ENCODE measurements at places on chromosomes 11 and 22.
A peak's percentile ranks its signal among the peaks of the same experiment; 100 is the strongest.

DNA sequence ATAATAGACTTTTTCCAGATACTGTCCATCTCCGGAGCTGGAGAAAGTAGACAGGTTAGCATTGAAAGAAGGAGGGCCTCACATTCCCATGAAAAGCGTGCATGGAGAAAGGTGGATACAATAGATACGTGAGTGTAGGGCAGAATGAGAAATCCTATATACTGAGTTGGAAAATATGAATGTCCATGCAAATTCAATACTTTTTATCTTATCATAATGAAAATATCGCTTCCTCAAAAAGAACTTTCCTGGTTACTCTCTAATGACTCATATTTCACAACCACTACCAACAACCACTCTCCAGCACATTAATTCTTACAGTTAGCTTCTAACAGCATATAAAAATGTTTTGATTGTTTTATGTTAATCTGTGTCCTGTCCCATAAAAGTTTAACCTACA is 22.0 kb upstream of the MS4A6A start:
- DNase-seq = no peak

- no peak for DNase-seq
Measured at GRCh38 chr11:13098063-13098462, 88.9 kb downstream of the RASSF10 start.

GRCh38 chr11:83033972-83034672 is 37.6 kb downstream of the RAB30 start:
- no peak for DNase-seq

DNA sequence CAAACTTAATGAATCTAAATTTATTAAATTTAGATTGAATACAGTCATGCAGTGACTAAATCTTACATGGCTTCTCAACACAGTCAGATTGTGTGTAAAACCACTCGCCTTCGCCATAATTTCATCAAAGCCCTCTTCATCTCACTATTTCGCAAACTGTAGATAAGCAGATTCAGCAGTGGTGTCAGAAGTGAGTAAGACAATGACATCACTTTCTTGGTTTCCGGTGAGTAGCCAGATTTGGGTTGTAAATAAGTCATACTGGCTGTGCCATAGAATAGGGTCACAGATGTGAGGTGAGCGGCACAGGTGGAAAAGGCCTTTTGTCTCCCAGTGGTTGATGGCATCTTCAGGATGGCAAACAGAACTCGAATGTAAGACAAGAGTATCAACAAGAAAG is 3.4 kb downstream of the OR10A6 start:
- DNase-seq = no peak

DNA sequence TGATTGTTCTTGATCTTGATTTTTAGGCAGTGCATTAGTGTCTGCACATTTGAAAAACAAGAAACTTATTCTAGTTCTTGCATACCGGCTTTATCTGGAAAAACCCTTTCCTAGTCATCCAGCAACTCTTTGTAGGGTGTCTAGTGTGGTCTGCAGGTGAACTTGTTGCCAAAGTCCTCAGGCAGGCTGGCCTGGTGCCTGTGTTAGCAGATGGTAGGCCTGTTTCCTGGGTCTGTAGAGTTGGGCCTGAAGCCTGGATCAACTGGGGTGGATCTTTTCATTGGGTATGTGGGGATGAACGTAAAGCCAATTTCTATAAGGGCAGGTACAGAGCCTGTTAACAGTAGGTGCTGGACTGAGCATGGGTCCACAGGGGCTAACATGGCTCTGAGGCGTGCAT is 5.6 kb upstream of the GLYATL1 start:
- DNase-seq = no peak

GRCh38 chr22:39663751-39664150 is 93.2 kb downstream of the CACNA1I start:
- DNase-seq = no peak

DNA sequence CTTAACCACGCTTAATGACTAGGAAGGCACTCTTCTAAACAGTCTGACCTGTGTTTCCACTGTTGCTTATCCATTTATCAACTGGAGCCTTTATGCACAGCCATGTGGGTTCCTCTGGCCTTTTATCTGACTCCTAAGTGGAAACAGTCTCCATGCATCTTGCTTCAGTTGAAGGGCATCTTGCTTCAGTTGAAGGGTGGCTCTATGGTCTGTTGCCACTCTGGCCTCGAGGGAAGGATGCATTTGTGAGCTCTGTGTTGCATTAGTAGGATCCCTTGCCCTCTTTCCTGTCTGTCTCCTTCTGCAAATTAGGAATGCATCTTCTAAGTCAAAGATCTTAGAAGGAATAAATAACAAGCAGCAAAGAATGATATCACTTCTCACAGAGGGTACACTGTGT is 25.8 kb upstream of the C11orf96 start:
- DNase-seq = no peak

- DNase-seq = peak; percentile 99
Measured at GRCh38 chr11:35165423-35166368, 26.7 kb downstream of the CD44 start.

DNA sequence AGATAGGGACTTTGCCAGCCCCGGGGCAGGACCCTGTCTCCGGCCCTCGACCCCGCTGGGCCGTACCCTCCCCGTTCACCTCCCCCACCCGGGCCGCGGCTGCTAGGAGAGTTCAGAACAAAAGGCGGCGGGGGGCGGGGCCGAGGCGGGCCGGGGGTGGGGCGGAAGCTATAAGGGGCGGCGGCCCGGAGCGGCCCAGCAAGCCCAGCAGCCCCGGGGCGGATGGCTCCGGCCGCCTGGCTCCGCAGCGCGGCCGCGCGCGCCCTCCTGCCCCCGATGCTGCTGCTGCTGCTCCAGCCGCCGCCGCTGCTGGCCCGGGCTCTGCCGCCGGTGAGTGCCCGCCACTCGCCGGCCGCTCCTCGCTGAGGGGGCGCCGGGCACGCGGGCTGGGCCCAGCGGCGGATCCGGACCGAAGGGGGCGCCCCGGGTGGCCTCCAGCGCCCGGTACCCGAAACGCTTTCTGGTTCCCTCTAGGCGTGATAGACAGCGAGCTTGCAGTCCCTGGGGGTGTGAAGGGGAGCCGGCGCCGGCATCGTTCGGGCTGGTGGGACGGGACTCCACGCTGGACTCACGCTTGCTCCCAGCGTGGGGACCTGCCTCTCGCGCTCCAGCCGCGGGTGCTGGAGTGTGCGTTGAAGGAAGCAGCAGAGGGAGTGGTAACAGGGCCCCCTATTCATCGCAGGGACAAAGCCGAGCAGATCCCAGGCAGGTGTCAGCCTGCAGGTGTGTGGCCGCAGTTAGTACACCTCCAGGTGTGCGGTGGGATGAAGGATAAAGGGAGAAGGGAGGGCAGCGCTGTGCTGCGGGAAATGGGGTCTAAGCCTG is at the start of gene MMP11:
Gene MMP11 (plus strand): TSS at position 201 of the 825 bp plus-strand sequence. CDS start 22 bp downstream, at position 223.
- peak; percentile 59 for DNase-seq

DNA sequence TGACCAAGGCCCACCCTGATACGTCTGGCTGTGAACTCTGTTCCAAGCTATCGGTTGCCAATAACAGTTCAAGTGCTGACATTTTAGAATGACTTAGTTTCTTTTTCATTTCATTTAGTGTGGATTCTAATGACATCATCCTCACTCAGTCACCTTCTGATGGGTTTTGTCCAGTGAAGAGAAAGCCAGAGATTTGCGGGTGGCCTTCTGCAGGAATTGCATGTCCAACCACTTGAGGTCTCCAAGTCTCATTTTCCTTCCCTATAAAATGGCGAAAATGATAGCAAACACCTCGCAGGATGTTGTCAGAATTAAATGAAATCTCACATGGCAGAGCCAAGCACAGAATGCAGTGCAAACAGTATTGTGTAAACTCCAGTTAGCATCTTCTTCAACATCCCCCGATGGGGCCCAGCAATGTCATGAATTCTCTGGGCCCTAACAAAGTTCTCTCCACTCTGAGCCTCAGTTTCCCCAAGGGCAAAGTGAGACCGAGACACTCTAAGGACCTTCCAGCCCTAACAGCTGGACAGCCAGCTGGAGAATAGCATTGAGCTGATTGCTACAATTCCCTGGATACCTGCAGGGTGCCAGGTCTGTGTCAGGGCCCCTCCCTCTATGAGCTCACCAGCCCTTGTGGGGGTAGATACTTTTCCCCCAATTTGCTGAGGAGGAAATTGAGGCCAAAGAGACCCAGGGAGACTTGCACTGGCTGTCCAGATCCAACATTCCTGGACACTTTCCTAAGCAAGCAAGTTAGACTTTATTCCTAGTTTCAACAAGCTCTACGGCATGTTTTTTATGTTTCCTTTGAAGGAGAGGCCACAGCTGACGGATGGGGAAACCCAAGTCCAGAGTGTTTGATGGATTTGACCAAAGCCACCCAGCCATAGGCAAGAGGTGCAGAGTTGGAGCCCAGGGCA is 286.7 kb downstream of the MN1 start:
- DNase-seq = no peak

GRCh38 chr22:27685515-27685914 is 116.0 kb downstream of the MN1 start:
- no peak for DNase-seq

DNA sequence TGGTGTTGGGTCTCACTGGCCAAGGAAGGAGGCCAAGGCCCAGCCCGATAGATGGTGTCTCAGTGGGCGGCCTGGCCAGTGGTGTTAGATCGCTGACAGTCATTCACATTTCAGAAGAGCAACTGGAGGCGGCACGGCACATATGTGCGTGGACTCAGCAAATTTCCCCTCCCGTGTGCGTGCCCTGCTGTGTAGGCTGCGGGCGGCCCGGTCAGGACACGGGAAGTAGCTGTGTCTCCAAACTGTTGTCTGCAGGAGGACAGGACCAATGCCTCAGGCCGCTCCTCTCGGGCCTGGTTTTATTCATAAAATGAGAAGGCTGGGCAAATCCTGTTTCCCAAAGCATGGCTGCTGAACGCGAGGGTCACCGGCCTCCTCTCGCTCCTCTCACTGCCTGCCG is 711.7 kb downstream of the BRD1 start:
- DNase-seq = no peak

GRCh38 chr11:110071197-110071596 is 22.0 kb upstream of the ZC3H12C start:
- no peak for DNase-seq

- DNase-seq = no peak
Measured at GRCh38 chr11:127073621-127074020, 73.1 kb upstream of the KIRREL3 start.

DNA sequence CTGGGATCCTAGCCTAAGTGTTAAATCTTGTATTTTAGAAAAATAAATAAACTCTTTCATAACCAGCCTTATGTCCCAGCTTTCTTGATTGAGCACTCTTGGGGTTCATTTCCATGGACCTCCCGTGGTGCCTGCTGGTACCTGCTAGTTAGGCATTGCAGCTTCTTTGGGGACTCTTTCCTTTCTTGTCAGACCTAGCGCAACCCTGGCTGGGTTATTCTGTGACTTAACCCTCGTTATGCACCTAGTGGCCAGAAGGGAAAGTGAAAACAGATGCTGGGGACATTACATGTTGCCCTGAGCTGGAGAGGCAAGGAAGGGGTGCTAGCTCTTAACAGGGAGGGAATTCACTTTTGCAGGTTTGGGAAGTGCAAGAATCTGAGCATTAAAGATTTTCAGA is 46.8 kb downstream of the APIP start:
- no peak for DNase-seq

- DNase-seq = no peak
Measured at GRCh38 chr11:112042161-112042960, 17.2 kb downstream of the DLAT start.

DNA sequence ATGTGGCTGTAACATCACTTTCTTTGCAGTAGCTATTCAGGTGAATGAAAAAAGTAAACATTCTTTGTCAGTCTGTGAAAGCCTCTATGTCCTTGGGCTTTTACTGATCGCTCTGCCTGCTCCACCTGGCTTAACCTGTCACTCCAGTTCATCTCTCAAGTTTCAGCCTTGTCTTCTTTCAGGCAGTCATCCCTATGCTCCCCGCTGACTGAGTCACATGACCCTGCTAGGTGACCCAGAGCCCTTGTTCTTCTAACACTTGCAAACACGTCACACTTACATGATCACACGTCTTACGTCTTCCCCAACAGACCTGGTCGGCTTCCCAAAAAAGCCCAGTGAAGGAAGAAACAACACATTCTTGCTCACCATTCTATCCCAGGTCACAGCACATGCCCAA is 499.3 kb upstream of the TENM4 start:
- no peak for DNase-seq

DNA sequence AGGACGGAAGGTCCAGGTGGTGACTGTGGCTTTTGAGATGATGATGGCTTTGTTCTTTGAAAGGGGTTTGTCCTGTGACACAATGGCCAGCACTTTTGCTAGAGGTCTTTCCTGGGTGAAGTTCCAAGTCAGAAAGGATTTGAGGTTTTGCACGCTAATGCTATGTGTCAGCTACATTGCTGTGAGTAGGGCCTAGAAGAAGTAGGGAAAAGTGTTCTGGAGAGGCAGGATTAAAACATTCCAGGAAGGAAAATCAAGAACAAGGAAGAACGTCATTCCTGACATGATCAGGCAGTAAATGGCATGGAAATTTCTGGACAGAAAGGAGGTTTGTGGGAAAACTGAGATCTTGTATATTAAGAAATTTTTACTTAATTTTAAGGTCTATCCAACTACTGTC is 290.7 kb downstream of the NTM start:
- DNase-seq = no peak

DNA sequence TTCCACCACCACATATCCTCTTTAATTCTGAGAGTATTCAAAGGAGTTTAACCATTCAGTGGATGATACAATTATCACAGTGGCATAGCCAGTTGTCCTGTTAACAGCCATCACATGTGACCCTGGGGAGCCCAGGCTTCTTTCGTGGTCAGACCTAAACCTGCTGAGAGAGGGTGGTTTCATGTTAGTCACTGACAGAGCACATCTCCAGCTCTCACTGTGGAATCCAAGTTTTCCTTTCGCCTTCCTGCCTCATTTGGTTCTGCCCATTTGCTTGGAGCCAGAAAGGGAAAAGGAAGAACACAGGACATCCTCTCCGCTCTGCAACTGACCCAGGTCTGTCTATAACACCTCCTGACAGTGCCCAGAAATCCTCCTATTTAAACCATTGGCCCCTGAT is 60.4 kb downstream of the MCHR1 start:
- no peak for DNase-seq

- DNase-seq = peak; percentile 13
Measured at GRCh38 chr11:18590571-18590970, 2.0 kb upstream of the UEVLD start.

GRCh38 chr11:23315286-23315685 is 455.0 kb upstream of the CCDC179 start:
- DNase-seq = no peak

GRCh38 chr11:33507967-33508366 is 192.7 kb downstream of the C11orf91 start:
- DNase-seq = no peak

DNA sequence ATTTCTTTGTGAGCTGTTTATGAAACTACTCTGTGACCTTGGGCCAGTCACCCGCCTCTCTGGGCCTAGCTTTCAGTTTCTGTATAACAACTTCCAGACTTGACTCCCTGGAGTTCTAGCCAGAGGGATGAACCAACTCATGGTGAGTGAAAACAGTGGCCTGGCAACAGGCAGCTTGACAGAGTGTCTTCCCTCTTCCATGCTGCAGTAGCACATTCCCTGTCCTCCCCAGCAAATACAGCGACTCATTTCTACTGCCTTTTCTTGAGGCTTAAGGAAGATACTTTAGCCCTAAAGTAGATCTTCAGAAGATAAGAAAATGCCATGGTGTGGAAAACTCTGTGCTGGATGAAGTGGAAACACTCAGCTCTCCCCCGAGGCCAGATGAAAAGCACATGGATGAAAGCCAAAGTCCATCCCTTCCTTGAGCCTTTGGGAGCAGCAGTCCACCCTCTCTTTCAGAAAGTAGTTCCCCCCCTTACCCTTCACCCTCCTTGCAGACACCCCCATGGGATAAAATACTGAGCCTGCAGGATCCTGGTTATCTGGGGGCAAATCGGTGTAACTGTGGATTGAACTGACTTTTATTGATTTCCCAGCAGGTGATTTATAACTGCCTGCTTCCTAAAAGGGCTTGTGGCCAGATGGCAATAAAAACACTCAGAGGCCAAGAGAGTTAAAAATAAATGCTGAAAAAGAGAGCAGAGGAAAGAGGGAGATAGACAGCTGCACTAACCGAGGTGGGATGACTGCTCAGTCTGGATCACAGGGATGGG is 24.1 kb downstream of the IRAG1 start:
- DNase-seq = no peak

All from CD4-positive, alpha-beta T cell treated with Interleukin-17A for 1 hour (primary cell).